ENCODE measurements at places on chromosomes 12 and 14.

DNA sequence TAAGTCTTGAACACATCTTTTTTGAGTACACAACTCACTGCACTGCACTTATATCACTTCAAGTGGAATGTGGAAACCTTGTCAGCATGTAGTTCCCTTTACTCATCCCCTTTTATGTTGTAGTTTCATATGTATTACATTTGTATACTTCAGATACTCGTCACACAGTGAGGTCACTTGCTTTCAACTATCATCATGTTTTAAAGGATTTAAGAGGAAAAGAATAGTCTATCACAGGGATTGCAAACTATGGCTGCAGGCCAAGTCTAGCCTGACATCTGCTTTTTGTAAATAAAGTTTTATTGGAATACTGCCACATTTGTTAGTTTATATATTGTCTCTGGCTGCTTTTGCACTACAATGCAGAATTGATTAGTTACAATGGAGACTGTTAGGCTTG, 24.3 kb downstream of the CNOT2 start:
- DNase-seq: no peak

- no peak for DNase-seq
These were observed 266.6 kb upstream of the FAR2 start for GRCh38 chr12:28882444-28882843.

- peak; percentile 3 for DNase-seq
These were observed 927.0 kb downstream of the SLC16A7 start for GRCh38 chr12:60522684-60523400.

GRCh38 chr14:90739318-90740068, 76.7 kb downstream of the TTC7B start:
- no peak for DNase-seq

GRCh38 chr14:70981000-70981952, 74.0 kb downstream of the PCNX1 start:
- peak; percentile 33 for DNase-seq

GRCh38 chr12:34406996-34407300, 384.7 kb downstream of the ALG10 start:
- DNase-seq: no peak

GRCh38 chr12:132428936-132429601, 60.9 kb upstream of the FBRSL1 start:
- DNase-seq: no peak

All from renal cortical epithelial cell (primary cell).